Activated naive CD8-positive, alpha-beta T cell treated with anti-CD3 and anti-CD28 coated beads, Interleukin-2, amount 10 ng/mL, durations not matched to agents 7 days and 5 days (primary cell): ENCODE measurements at places on chromosomes 11 and 22. TPM values are rescaled to one million over a fixed set of nuclear protein-coding genes. Genes with fewer than 3 reads are reported as not detected.

GRCh38 chr11:77140231-77140851 is 12.3 kb downstream of the MYO7A start:
- no peak for DNase-seq

- peak; percentile 44 for DNase-seq
Observed at GRCh38 chr22:30890686-30891442, 77.7 kb downstream of the MORC2 start.

The CD44 gene
- 551 TPM for total RNA-seq

DNA sequence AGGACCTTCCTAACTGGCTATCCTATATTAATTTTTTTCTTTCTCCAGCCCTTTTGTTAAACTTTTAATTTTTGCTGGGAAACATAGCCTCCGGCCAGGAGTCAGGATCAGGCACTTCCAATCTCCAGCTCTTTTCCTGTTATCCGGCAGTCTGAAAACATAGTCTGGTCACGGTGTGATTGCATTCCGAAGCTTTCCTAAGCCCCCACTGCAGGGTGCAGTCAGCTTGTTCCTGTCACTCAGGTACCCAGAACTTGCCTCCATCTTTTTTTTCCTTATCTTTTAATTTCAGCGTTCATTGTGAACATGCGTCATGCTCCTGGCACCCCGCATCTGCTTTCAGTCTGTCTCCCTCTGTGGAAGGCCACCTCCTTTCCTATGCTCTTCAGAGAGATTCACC is 59.4 kb downstream of the GRK3 start:
- DNase-seq, result no peak

- DNase-seq, result no peak
Observed at GRCh38 chr11:87081358-87081757, 43.6 kb downstream of the TMEM135 start.

DNA sequence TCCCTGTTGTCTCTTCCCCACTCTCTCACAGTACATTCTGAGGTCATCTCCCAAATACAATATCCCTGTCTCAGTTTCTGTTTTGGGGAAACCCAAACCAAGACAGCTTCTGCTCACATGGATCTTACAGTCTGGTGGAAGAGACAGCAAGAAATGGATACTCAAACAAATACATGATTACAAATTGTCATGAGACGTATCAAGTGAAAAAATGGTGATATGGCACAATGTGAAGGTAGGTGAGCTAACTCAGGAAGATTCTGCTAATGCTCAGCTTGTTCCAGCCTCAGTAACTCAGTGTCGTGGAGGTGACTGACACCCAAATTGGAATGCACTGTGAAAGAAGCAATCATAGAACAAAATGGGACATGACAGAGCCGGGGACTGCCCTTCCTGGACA is 68.3 kb downstream of the CHST1 start:
- DNase-seq, result no peak

DNA sequence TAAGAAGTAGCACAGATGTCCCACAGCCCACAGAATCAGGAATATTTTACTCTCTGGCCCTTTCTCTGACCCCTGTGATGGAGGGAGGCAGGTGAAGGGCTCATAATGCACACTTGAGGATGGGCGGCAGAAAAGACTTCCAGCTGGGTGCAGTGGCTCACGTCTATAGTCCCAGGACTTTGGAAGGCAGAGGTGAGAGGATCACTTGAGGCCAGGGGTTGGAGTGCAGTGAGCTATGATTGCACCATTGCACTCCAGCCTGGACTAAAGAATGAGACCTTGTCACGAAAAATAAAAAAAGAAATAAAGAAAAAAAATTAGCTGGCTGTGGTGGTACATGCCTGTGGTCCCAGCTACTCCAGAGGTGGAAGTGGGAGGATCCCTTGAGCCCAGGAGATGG is 13.5 kb upstream of the CRYBB3 start:
- DNase-seq, result no peak

The MISFA gene
- 2.2 TPM for total RNA-seq

The GAL gene
- not detected for total RNA-seq
